ENCODE measurements at places on chromosomes 16 and 17.

- DNase-seq: no peak
Measured at GRCh38 chr17:68468334-68468733, 11.0 kb upstream of the WIPI1 start.

- DNase-seq: no peak
Measured at GRCh38 chr16:78639775-78640174, 540.3 kb downstream of the WWOX start.

DNA sequence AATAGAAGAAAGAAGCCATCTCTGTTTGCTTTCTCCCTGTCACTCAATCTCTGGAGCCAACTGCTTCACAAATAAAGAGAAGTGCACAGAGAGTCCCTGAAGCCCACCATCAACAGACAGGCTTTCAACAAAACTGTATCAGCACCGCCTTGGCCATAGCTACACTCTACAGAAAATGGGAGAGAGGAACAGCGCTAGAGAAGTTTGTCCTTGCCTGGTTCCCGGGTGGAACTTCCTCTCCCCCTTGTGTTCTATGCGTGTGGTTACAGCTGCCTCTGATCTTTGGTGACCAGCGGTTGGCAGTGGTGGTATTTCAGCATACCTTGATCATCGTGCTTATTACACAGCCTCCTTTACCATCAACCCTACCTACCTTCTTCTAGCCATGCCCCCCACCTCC is 91.4 kb upstream of the CCL2 start:
- no peak for DNase-seq

GRCh38 chr16:28823291-28823872 is 583 bp downstream of the ATXN2L start:
- DNase-seq: no peak

GRCh38 chr17:75785016-75785890 is 647 bp downstream of the UNK start:
- peak; percentile 87 for DNase-seq

GRCh38 chr16:89116341-89117226 is 22.9 kb downstream of the ACSF3 start:
- no peak for DNase-seq

GRCh38 chr16:15466131-15466530 is 31.7 kb downstream of the BMERB1 start:
- DNase-seq: no peak

- DNase-seq: peak; percentile 41
Measured at GRCh38 chr16:14003074-14003570, 68.0 kb upstream of the MRTFB start.

DNA sequence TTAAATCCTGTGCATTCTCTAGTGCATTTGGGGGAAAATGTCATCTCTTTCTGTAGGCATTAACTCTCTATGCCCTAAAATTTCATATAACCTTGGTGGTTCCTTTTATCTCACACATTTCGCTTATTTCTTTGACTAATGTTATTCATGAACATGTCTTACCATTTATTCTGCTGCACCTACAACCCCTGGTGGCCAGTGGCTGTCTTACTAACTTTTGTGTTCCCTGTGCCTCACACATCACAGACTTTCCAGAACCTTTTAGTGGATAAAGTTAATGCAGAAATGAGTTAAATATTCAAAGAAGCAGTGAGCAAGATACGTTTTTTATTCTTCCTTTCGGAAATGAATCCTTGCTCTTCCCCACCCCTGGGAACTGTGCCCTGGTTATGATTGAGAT is 111.9 kb downstream of the CDH13 start:
- DNase-seq: no peak

- DNase-seq: no peak
Measured at GRCh38 chr16:50296807-50297206, 30.5 kb downstream of the ADCY7 start.

DNA sequence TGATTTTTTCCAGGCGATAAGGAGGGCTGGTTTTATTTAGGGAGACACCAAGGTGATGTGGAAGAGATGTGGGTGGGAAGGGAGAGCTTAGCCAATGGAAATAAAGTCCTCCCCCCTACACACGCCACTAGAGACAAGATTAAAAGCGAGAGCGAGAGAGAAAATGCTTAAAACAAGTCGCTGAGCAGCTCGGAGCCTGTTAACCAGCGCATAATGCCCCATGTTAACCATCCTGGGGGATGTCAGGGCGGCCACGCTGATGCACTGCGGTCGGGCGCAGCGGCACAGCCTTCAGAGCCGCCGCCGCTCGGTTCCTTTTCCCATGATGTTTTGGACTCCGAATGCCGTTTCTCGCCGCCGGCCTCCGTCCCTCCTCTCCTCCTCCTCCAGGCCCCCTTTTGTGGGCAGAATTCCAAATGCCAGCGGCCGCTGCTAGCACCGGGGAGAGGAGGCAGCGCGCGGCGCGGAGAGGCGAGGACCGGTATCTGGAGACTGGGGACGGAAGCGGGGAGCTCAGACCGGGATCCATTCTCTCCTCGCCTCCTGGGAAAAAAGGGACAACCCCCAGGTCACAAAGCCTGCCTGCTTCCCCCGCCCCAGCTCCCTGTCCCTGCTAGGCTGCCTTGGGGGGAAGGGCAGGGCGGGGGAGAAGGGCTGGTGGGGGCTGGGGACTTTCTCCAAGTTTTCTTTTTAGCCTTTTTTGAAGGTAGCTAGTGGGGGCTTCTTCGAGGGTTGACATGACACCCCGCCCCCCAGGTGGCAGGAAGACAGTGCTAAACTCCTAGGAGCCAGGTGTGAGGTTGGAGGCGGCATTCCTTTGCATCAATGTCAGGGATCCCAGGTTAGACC is 98.1 kb upstream of the CCL2 start:
- no peak for DNase-seq

DNA sequence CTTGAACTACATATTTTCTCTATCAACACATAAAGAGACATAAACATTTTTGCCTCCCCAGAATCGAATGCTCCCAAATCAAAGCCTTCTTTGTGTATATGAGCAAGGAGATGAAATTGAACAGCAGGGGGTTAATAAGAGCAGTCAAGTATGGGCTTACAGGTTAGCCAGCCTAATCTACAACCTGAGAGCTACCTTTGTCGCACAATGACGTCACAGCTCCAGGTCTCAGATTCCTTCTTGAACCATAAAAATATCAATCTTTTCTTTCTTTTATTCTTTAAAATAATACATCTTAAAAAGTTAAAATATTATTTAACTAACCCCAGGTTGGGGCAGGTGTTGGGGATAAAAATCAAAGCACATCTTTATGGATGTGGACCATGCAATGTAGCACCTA is 482.9 kb upstream of the CDH11 start:
- no peak for DNase-seq

DNA sequence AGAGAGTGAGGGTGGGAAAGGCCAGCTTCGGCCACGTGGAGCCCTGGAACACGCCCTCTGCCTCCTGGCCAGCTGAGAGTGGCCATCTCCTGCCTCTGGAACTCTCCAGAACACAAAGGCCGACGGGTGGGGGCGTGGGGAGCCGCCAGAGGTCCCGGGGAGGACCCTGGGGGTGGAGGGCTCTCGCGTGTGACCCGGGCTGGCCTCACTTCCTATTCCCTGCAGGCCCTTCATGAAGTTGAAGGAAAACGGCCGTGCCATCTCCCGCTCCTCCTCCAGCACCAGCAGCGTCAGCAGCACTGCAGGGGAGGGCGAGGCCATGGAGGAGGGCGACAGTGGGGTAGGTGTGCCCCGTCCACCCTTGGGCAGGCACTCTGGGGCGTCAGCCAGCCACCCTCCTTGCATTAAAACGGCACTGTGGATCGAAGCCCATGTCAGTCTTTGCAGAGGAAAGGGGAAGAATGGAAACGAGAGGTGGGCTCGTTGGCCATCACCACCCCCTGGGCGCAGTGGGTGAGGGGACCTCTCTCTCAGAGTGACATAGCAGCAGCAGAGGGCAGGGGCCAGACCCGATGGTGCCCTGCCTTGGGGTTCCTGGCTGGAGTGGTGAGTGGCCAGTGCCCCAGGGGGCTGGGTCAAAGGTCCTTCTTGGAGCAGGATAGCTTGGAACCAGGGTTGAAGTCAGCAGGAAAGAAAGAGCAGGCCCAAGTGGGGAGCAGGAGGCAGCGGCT is 37.1 kb downstream of the OR1D5 start:
- no peak for DNase-seq

DNA sequence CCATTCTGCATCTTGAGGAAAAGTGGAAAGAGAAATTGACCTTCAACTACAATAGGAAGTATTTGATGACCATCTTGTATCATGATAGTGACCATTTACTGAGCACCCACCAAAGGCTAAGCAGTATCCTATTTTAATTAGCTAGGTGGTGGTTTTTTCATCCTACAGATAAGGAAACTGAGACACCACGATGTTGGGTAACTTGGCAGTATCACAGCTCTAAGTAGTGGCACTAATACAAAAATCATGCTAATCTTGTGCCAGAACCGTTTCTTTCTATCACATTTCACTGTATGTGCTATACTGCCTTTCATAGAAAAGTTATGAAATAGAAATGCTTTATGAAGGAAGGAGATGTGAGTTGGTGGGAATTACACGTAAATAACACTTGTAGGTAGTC is 2.3 kb downstream of the EVI2B start:
- no peak for DNase-seq

- no peak for DNase-seq
Measured at GRCh38 chr17:34981538-34982241, 1.4 kb downstream of the LIG3 start.

DNA sequence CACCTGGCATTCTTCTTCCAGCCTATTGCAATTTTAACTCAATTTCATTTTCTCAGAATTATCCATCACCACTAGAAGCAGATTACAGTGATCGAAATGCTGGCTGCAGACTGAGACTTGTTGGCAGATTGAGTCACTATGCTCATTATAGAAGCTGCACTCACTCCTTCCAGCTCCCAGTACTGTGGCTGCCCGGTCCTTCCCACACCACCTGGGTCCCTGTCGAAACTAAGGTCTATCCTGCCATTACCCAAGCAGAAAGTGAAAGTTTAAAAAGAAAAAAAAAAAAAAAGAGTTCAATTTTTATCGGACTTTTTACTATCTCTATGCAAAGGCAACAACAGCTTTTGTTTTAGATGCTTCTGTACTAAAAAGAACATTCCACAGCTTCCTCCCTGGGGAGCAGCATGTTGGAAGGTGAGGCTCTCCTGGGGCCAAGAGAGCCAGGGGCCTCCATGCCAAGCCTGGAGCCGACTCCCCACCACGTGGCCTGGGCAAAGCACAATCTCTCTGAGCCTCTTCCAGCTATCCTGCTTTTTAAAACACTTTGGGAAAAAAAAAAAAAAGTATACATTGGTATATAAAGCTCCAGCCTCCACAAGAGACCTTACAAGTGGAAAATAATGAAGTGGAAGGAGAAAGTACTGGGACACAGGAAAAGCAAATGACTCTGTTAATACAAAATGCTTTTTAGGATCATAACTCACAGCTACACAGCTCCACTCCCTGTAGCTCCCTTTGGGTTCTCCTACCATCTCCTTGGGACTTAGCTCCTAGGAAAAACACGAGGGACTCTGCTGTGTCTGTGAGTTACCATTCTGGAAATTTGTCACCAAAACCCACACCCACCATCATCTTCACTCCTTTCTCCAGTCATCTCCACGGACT is 77.8 kb downstream of the USP31 start:
- no peak for DNase-seq

GRCh38 chr16:77433146-77433545 is 1.7 kb downstream of the ADAMTS18 start:
- no peak for DNase-seq

DNA sequence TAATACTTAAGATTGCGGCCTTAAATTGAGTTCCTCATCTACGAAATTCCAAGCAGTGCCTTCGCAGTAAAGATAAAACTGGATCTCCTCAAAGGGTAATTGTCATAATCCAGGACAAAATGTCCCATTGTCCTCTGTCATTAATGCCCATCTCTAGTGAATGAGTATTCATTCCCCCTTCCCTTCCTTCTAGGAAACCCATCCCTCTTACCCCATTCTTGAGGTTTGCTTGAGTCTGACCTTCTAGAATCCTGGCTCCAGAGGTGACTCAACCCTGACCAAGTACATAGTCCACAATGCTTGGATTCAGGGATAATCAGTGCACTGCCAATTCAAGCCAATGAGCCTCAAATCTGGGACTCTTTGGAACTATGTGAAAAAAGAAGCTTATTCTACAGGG is 47.0 kb upstream of the MAF start:
- no peak for DNase-seq

DNA sequence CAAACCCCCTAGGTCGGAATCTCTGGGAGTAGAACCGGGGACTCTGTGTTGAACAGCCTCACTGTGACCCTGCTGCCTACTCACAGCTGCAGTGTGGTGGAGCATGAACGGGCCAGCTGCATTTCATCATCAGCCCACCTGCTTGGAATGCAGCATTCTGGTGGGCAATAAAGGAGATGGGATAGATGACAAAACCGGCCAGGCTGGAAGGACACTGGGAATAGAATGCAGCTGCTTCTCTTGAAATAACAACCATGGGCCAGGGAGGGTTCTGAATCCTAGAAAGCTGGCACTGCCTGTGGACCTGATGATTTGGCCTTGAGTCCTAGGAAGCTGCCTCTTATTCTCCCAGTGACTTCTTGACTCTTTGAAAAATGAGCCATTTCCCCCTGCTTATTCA is 23.5 kb downstream of the CFAP97D1 start:
- DNase-seq: no peak

GRCh38 chr17:45170931-45171337 is 9.3 kb downstream of the HEXIM2 start:
- no peak for DNase-seq

DNA sequence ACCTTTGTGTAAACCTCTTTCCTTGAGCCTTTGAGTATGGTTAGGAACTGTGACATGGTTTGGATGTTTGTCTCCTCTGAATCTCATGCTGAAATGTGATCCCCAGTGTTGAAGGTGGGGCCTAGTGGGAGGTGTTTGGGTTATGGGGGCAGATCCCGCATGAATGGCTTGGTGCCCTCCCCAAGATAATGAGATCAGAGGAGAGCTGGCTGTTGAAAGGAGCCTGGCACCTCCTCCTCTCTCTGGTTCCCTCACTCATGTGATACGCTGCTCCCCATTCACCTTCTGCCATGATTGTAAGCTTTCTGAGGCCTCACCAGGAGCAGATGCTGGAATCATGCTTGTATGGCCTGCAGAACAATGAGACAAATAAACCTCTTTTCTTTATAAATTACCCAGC is 1110.2 kb downstream of the CDH11 start:
- no peak for DNase-seq

GRCh38 chr17:49873926-49874325 is 26.1 kb upstream of the TAC4 start:
- no peak for DNase-seq

GRCh38 chr17:40980596-40980995 is 3.5 kb downstream of the KRT40 start:
- no peak for DNase-seq

DNA sequence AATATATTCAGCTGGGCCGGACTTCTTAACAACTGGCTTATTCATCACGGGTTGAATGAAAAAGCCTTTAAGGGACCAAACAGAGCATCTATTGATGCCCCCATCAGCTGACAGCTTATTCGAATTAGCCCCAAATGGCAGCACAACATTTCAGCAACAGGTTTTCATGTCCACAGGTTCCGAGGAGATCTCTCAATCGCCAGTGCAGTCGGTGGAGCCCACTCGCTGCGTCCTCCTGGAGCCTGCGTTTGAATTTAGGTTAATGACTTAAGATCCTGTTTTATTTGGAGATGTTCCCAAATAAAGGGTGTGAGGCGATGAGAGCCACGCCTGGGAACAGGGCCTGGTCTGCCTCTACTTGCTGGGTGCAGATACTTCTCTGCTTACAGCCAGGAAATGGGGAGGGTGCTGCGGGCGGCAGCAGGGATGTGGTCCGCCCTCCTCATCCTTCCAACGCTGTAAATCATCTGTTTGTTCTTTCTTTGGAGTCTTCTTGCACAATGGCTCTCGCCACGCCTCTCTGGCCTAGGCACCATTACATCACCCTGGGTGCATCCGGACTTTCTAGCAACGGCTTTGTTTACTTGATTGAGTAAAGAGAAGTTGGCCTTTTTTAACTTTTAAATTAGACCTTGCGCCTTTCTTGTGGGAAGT is 22.6 kb downstream of the NDE1 start:
- no peak for DNase-seq

Measured in GM13976 (cell line).